Femur (tissue), 1 donor: ENCODE measurements at places on chromosomes 3 and 15.

DNA sequence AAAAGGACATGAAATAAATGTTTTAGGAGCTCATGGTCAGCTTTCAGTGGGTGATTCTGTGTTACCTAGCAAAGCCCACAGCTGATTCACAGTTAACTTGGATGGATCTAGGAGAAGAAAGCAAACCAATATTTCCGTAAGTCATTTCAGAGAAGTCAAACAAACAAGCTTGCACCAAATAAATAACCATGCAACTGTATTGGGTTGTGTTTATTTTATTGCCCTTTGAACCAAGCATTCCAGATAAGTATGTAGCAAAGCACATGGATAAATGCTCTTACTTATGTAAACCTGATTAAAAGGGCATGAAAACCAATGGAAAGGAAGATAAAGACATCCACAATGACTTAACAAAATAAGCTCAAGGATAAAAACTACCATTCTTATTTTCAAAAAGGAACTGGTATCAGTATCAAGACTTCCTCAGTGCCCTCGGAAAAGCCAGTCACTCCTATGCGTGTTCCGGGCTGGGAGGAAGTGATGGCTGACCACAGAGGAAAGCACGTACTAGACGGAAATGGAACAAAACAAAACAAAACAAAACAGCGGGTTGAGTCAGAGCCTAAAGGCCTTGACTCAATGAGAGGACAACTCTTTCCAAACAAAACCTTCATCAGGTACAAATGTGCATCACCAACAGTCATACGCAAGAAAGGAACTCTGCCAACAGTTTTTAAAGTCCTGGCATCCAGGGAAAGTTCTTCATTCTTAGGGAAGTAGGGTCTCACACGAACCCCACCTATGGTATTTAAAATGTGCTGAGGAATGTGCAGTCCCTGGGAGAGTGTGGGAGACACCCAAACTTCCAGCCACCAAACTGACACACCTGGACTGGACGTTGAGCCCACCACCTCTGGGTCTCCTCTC is 103.3 kb downstream of the SNRK start:
- peak; percentile 65 for DNase-seq

GRCh38 chr3:120039642-120040610 is 54.3 kb downstream of the GSK3B start:
- DNase-seq: no peak

DNA sequence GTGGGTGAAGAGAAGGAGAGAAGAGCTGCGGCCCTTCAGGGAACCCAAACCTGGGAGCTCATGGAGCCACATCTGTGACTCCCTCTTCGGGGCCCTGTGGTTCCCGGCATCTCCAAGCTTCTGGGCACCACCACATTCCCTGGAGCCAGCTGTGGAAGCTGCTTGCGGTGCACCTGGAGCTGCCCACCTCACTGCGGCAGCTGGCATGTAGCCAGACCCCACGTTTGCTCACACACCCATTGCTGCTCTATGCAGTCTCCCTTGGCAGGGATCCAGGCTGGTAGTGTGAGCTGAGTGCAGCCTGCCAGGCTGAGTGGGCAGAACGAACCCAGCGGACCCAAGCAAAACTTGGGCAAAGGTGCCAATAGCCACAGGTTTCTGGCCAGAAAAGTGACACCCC is 16.8 kb upstream of the PLA2G4E start:
- DNase-seq: peak; percentile 40

DNA sequence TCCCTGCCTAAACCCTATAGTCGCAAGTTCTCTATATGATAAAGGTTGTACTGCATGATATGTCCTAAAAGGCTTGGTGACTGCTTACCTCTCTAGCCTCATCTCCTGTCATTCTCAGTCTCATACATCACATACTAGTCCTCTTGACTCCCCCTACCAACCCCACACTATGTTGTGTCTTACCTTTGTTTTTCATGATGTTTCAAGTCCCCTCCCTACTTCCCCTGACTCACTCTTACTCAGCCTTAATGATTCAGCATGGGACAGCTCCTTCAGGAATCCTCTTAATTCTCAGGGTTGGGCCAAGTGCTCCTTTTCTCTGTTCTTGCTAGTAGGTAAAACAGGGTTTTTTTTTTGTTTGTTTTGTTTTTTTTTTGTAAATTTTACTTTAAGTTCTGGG is 49.6 kb downstream of the SLMAP start:
- no peak for DNase-seq

DNA sequence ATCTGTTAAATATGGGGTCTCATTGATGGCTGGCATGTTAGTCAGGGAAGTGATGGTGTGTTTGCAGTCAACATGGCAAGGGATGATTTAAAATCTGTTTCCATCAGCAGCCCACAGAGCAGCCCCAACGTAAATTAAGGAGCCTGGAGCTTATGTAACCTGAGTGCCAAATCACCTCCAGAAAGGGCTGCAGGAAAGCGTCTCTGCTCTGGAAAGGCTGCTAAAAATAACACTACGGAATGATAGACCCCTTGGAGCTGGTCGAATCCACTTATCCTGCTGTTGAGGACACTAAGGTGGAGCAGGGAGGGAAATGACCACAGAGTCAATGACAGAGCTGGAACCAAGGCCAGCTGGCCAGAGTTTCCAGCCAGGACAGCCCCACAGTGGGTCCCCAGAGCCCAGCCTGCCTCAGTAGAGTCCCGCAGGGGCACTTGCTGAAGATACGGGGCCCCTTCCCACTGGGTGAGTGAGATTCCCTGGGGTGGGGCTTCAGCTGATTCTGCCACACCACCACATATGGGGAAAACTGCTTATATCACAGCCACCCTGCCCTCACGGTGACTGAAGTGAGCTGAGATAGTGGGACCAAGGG is 63.5 kb downstream of the EPHB1 start:
- DNase-seq: no peak

DNA sequence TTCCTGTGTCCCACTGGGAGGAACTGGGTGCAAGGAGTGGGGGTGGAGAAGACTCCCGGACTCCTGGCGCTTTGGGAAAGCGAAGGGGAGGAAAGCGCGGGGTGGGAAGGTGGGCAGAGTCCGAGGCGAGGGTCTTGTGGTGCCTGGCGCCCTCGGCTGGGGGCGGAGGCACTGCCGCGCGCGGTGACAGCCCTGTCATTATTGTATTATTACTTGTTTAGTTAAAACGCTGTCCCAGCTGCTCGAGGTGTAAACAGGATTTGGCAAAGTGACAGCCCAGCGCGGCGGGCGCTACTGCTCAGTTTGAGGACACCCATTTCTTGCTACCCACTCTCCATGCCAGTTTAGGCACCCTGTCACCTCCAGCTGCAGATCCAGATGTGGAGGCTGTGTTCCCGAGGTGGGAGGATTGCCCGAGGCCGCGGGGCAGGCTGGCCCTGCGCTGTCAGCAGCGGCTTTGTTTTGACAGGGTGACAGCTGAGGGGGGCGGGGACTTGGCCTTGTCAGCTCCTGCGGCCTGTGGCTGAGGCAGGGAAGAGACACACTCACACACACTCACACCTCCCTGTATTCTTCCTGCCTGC is 1.0 kb downstream of the KAT2B start:
- DNase-seq: peak; percentile 92

DNA sequence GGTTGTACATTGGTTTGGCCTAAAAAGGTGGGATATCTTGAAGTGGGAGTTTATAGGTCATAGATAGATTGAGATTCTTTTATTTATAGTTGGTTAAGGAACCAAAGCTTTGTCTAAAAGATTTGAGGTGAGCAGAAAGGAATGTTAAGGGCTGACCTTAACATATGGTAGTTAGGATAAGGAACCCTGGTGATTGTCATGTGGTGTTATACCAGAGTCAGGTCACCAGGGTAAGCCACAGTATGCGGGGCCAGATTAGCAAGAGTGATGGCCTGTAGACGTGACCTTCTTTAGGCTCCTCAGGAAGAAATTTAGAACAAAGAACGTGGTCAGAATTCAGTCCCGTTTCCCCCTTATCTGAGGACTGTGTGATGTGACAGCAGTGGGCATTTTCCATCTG is 249.2 kb downstream of the GABRG3 start:
- no peak for DNase-seq

GRCh38 chr3:117052395-117052794 is 342.8 kb downstream of the TUSC7 start:
- no peak for DNase-seq

DNA sequence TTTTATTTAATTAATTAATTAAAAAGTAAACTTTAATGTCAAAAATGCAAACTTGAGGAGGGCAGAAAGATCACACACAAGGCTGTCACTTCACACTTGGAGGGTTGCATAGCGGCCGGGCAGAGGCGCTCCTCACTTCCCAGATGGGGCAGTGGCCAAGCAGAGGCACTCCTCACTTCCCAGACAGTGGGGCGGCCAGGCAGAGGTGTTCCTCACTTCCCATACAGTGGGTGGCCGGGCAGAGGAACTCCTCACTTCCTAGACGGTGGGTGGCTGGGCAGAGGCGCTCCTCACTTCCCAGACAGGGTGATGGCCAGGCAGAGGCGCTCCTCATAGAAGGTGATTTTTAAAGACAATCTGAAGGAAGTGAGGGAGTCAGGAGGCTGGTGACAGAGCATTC is 277.5 kb downstream of the PDCD6IP start:
- DNase-seq: no peak

DNA sequence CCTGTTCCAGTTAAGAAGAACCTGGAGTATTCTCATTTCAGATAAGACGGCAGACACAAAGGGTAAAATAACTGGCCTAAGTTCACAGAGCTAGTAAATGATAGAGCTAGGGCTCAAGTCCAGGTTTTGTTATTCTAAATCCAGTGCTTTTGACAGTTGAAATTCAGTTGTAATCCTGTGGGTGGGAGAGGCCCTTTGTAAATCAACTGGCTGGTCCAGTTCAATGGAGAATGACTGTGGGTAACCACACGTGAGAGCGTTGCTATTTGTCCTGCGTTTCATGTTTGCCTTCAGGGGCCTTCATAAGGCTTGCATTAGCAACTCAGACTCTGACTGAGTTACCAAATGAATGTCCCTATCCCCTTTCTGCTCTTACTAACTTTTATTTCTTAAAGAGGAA is 24.2 kb upstream of the CD96 start:
- no peak for DNase-seq

- no peak for DNase-seq
These were observed 32.8 kb downstream of the ARRDC4 start for GRCh38 chr15:97993310-97993738.

GRCh38 chr3:63207066-63207590 is 71.0 kb upstream of the SYNPR start:
- DNase-seq: no peak

DNA sequence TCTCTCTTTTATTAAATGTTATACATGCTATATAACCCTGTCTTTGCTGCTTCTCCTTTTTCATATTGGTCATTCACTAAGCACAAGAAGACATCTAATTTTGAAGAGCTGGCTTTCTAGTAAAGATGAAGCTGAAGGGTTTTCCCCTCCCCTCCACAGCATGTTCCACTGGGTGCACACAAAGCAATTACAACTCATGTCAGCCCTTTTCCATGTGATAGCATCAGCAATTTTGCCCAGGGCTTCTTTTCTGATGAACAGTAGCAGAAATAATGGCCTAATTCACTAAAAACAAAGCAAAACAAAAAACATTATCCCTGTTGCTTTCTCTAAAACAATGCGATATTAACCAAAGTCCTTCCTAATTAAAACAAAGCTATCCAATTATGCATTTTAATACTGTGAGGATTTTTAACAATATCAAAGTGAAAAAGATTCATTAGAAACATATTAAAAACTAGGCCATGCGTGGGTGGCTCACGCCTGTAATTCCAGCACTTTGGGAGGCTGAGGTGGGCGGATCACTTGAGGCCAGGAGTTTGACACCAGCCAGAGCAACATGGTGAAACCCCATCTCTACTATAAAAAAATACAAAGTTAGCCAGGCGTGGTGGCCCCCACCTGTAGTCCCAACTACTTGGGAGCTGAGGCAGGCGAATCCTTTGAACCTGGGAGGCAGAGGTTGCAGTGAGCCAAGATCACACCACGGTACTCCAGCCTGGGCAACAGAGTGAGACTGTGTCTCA is 12.2 kb upstream of the PIK3R4 start:
- DNase-seq: no peak

DNA sequence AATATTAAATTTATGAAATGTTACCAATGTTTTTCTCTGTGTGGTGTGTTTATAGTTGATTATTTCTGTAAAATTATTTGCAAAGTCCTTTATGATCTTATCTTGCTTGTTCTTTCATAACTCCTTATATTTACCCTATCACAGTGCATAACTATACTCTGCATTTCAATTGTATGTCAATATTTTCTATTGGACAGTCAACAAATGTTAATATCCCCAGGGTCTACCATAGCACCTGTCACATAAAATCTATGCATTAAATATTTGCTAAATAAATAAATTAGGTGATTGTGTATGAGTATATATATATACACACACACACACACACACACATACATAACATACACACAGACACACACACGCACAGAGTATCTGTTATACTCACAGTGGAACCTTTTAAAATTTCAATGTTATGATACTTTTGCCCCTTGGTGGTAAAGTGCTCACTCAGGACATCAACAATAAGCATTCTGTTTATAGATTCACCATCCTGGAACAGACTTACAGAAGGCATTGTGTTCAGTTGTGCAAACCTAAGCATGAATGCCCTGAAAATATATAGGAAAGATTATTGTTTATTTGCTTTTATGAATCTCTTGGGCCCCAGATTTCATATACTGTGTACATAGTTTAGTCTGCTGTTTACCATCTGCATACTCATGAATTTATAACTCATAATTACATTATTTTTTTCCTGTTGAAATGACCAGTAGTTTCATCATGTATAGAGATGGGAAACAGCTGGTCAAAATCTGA is 443.7 kb downstream of the EPHA6 start:
- DNase-seq: no peak

DNA sequence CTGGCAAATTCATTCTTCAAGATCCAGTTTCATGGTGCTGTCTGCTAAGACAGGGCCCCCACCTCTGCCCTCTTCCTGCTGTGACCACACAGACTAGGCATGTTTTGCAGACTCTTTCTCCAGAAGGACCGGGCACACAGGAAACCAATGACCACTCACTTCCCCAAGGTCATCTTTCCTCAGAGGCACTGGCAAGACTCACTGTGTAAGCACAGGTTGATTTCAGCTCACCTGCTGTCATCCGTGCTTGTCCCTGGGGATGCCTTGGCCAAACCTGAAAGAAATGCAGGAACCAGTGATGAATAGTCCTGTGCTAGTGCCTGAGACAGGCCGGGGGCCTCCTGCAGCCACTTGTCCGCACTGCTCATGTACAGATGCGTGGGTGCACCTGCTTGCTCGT is 33.5 kb downstream of the ALS2CL start:
- DNase-seq: no peak

GRCh38 chr3:46994801-46995731 is 15.6 kb downstream of the NBEAL2 start:
- no peak for DNase-seq

GRCh38 chr3:17901893-17902292 is 159.5 kb upstream of the TBC1D5 start:
- DNase-seq: no peak

DNA sequence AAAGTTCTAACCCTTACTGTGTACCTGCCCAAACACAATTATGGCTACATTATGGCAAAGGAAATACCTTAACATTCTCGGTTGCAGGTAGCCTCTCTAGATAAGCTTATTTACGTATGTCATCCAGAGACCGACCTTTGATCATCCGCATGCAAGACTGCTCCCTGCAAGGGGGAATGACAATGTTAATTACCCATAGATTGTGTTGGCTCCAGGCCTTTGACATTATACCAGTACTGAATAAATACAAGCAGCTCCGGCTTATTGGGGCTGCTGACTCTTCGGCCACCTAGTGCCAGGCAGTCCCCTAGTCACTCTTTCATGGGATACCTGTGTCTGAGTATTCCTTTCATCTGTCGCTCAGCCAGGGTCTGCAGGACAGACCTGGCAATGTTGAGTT is 223.5 kb downstream of the DTWD1 start:
- DNase-seq: no peak

- DNase-seq: no peak
These were observed 35.5 kb upstream of the HCLS1 start for GRCh38 chr3:121696186-121696585.
